ENCODE measurements at places on chromosomes 5 and 9. TPM values are rescaled to one million over a fixed set of nuclear protein-coding genes. Genes with fewer than 3 reads are reported as not detected.

The CSF1R gene
- total RNA-seq: 0.89 TPM

The TRIM36 gene
- 1.4 TPM for total RNA-seq

The TNFSF15 gene
- total RNA-seq: 0.32 TPM

The ZFP37 gene
- total RNA-seq: 2.4 TPM

The RNF224 gene
- total RNA-seq: not detected

Measured in smooth muscle cell of the umbilical artery (primary cell).